Hepatic stellate cell (primary cell): ENCODE measurements at places on chromosomes 7 and 10.

- peak; percentile 42 for DNase-seq
Observed at GRCh38 chr10:95560278-95561176, 644 bp downstream of the SORBS1 start.

GRCh38 chr7:376306-377079, 86.5 kb downstream of the FOXL3 start:
- DNase-seq, result no peak

DNA sequence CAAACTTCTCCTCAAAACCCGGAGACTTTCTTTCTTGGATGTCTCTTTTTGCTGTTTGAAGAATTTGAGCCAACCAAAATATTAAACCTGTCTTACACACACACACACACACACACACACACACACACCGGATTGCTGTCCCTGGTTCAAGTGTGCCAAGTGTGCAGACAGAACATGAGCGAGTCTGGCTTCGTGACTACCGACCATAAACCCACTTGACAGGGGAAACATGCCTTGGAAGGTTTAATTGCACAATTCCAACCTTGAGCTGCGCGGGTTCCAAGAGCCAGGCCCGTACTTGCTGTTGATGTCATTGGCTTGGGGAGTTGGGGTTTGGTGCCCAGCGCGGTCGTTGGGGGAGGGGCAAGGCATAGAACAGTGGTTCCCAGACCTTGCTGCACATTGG, 1.7 kb downstream of the EGFR start:
- no peak for DNase-seq

GRCh38 chr10:125060482-125060825, 99.9 kb downstream of the CTBP2 start:
- DNase-seq, result no peak

DNA sequence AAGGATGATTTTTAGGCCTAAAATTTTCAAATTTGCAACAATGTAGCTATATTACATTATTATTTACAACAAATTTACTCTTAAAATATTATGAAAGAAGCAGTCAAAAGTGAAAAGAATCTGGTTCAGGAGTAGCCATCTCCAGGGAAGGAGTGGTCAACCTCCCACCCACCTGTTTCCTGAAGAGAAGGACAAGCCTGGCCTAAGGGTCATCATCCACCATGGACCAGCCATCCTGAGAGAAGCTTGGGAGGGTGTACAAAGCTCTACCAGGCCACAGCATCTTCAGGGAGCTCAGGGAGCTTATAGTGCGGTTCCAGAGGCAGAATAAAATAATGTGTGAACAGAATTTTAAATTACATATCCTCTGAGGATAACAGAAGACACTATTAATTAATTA, 38.1 kb downstream of the COL1A2 start:
- no peak for DNase-seq

DNA sequence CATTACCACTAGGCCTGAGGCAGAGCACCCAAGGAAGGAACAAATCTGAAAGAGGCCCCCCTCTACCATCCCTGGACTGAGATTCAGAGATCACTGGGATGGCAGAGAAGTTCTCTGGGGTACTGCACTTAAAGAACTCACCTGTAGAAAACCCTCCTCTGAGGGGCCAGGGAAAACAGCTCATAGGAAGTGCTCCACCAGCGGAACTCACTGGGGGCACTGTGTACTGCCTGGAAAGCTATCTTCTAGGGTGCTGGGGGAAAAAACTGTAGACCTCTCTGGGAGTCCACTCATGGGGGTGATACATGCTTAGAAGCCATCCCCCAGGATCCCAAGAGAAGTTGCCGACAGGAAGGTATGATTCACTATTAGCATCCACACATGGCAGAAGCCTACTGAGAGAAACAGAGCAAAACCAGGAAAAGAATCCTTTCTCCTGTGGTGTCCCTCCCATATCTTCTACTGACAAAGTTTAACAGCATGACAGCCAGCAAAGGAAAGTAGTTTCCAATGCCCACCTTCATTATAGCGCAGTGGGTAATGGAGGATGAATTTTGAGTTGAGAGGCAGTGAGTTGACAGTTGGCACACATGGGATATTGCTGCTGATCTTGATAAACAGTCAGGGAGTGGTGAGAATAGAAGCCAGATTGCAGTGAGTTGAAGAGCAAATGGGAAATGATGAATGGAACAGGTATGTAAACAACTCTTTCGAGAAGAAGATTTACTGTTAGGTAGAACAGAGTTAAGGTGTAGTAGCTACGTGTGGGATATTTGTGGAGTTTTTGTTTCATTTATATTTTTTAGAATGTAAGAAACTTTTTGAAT, 20.9 kb downstream of the ANKIB1 start:
- DNase-seq, result no peak

DNA sequence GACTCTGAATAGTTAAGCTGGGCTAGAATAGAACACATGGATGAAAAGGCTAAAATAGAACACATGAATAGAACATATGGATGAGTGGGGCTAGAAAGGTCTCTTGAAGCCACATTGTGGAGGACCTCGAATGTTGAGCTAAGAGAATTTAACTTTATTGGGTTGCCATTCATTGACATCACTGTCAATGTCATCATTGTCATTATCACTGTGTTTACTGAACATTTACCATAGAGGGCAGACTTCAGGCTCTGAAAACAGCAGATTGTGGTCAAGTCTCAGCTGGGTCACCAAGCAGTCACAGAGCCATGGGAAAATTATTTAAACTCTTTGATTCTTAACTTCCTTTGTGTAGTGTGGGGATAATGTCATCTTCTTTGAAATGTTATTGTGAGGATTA, 80.4 kb downstream of the WDFY4 start:
- DNase-seq, result no peak

- DNase-seq, result no peak
Observed at GRCh38 chr10:85891472-85891871, 475.1 kb downstream of the GRID1 start.

DNA sequence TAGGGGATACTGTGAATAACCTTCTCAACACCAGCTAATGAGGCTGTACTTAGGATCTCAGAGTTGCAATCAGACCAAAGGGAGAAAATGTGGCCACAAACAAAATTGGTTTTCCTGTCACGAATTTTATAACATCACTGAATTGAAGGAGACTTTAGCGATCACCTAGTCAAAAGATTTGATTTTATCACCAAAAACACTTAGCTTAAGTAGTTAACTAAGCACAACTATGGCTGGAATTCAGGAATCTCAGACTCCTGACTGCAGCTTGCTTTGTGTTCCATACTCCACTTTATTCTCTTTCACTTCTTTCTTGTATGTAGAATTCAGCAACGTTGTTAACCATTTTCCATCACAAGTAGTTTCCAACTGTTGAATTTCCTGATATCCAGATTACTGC, 152.0 kb downstream of the SLC16A9 start:
- DNase-seq, result no peak

- no peak for DNase-seq
Observed at GRCh38 chr10:71833451-71834342, 17.4 kb downstream of the PSAP start.
